Hematopoietic multipotent progenitor cell treated with erythropoietin and hydrocortisone succinate and interleukin-3 and kit ligand, for 4 days (in vitro differentiated cells): ENCODE measurements at places on chromosomes 4 and X.

GRCh38 chr4:110487873-110488272 is 11.9 kb downstream of the ENPEP start:
- DNase-seq: no peak

DNA sequence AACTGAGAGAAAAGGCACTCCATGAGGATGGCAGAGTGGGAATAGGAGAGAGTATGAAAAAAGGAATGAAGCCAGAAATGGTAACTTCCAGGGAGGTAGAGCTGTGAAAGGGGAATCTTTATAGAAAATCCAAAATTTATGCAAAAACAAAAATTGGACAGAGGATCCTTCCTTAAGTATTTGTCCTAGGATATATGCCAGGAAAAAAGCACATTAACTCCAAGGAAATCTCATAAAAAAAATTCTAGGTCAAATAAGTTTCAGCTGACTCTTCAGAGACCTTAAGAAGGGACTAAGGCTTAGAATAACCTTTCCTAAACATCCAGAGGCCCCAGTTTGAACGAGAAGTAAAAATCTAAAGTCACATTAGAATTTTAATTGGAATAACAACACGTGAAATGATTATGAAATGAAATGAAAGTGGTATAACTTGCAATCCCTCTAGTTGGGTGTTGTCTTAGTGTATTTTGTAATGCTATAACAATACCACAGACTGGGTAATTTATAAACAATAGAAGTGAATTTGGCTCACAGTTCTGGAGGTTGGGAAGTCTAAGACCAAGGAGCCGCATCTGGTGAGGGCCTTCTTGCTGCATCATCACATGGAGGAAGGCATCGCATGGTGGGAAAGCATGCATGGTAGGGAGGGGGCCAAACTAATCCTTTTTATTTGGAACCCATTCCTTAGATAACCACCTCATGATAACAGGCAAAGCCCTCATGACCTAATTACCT is 145.4 kb upstream of the RXFP1 start:
- no peak for DNase-seq

- DNase-seq: no peak
Measured at GRCh38 chrX:140949233-140949632, 53.2 kb upstream of the SPANXB1 start.

DNA sequence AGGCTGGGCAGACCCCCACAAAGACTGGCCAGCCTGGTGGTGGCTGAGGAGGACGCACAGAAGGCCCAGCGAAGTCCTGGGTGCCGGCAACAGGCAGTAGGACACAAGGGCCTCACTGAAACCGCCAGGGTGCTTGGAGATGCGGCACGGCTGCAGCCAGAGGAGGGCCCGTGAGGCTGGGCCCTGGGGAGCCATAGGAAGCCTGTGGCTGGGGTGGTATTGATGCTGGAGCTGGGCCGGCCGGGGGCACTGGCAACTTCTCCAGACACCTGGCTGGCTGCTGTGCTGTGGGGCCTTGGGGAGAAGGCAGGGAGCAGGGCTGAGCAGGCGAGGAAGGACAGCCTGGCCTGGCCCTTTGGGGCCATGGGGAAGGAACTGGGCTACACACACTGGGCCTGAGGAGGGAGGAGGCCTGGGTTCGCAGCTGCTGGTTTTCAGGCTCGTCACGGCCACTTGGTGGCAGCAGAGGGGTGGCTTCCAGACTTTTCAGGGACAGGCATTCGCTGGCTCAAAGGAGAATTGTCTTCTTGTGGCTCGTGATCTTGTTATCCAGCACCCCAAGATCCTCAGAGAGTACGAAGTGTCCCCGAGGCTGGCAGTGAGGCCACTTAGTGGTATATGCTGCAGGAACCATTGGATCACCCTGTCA is 37.2 kb downstream of the ATP2B3 start:
- peak; percentile 73 for DNase-seq

DNA sequence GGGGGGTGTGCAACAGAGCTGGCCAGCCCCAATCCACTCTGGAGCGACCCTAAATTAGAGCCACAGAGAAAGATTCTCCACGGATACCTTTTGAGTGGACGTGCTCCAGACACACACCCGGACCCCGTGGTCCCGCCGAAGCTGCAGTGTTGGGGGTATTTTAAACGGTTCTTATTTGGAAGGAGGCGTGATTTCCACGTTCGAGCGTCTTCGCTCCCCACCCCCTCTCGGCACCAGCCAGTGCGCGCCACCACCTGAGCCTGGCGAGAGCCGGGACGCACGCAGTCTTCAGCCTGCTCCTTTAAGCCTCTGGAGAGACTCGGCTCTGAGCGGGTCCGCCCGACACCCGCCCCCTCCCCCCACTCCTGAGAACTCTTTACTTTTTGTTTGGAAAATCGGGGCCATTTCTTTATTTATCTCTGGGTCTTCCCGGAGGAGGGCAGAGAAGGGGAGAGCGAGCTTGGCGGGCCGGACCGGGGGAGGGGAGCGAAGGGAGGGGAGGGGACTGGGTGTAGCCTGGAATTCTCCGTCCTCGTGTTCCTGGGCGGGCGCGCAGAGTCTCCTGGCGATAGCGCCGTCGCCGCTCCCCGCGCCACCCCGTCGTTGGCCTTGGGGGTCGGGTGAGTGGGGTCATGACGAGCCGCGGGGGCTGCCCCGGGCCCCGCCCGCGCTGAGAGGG is 668 bp upstream of the PTCHD1 start:
- no peak for DNase-seq

DNA sequence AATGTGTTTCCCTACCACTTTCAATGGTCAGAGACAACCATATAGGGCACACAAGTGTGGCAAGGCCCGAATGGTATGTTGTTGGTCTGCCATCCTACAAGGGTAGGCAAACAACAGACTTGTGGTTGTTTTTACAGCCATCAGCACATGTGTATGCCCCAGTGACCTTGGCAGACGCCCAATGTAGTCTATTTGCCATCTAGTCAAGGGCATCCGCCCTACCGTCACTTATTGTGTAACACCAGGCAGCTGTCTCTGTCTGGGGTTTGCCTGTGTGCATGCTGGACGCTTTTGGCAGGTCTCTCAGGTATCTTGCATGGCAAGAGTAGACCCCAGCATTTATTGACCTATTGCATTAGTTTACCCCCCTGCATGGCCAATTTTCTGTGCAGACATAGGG is 1145.5 kb upstream of the POU3F4 start:
- DNase-seq: no peak

- DNase-seq: no peak
Measured at GRCh38 chr4:169259271-169259670, 11.5 kb downstream of the SH3RF1 start.
